Neuronal stem cell (in vitro differentiated cells): ENCODE measurements at places on chromosomes 1 and 21.

GRCh38 chr21:38820471-38821239, 14.9 kb downstream of the ETS2 start:
- DNase-seq: no peak

- DNase-seq: no peak
Measured at GRCh38 chr1:113391649-113392271, 1.4 kb downstream of the MAGI3 start.

GRCh38 chr1:19071674-19072281, 115.3 kb upstream of the IFFO2 start:
- no peak for DNase-seq

- DNase-seq: no peak
Measured at GRCh38 chr1:83706354-83706938, 292.5 kb downstream of the TTLL7 start.

GRCh38 chr1:104195395-104195794, 445.7 kb downstream of the AMY1C start:
- DNase-seq: no peak

DNA sequence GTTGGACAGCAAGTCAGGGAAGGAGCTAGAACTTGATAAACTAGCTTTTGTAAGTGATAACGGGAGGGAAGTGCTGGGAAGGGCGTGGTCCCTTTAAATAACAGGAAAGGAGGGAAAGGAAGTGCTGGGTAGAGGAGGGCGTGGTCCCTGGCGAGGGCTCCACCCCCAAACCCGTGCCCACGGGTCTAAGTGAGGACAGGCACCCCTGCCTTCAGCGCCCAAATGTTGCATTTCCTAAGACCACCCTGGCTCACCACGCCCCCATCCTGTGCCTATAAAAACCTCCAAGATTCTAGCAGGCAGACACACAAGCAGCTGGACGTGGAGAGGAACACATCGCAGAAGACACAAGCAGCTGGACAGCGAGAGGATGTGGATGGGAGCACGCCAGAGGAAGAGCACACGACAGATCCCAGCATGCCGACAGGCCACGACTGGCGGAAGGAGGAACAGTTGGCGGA, 58.5 kb downstream of the PALMD start:
- no peak for DNase-seq

GRCh38 chr21:33396951-33397350, 6.3 kb upstream of the IFNGR2 start:
- no peak for DNase-seq

DNA sequence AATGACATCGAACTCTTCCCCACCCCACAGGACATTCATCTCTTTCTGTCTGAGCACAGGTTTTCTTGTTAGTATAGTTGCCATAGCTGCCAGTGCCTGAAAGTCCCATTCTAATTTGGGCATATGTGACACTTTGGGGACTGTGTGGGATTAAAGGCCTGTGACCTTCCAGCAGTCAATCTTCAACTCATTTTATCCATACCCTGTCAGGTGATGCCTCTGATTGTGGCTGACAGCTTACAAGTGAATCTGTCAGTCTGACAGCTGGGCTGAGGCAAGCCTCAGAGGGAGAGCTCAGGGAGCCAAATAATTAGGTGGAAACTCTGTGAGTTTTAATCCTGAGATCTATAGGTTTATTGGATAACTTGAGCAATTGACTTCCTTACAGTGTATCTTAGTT, 29.6 kb downstream of the ZCCHC17 start:
- DNase-seq: no peak

DNA sequence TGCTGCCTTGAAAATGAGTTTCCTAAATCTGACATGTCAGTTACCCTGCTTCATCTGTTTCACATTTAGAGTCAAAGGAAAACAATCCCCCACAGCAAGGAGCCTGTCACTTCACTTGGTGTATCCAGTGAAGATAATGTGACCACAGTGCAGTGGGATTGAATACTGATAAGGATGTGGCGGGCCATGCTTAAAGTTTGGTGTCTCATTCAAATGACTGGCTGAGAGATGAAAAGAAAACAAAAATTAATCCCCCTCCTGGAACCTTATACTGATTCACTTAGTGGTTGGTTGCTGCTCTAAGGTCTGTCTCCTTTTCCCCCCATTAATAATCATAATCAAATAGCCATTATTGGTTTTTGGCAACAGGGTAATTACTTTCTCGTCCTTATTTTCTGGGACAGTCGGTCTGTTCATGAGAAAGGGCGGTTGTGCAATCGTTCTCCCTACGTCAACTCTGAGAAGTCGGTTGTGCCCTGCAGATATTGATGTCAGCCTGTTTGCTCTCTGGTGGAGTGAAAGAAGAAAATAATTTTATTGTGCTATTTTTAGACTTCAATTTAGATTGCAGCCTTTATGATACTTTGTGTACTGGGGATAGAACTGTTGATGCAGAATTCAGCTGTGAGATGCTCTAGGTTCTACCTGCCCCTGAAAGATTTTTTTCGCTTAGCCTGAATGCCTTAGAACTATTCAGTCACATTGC, 360.2 kb downstream of the DISC1 start:
- DNase-seq: no peak
